ENCODE measurements at places on chromosomes 6 and 20.

- no peak for DNase-seq
Observed at GRCh38 chr6:143754204-143754603, 76.4 kb downstream of the PHACTR2 start.

DNA sequence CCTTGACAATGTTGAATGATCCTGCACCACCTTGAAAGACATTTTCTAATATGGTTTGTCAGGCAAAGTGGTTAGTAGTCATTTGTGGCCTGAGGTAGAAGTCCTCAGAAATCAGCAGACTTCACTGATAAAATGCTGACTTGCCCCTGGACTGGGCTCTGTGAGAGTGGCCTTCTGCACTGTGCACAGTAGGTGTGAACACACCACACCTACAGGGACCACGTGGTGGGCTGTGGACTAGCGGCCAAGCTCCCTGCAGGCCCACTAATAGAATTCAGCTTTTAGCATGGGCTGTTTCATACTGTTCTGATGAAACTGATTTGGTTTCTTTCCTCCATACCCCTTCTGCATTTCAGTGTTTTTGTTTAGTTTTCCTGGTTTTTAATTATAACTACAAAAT is 7.3 kb downstream of the BPHL start:
- DNase-seq: no peak

- no peak for DNase-seq
Observed at GRCh38 chr20:40641202-40641601, 47.8 kb downstream of the MAFB start.

- DNase-seq: no peak
Observed at GRCh38 chr6:23656255-23657194, 469.5 kb upstream of the NRSN1 start.

DNA sequence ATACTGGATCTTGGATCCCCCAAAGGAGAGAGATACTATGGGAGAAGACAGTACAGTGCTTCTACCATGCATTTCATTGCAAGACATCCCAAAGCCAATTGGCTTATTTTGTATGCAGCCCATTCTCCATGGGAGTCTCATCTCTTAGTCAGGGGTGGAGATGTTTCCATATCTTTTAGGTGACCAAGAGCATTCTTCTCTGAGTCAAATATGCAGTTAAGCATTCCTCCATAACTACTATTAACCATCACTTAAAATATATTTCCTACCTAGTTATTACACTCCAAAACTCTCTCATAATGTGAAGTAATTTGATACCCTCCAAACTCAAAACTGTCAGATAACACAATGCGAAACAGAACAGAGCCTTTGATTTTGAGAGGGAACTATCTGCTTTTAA is 542.6 kb downstream of the HDGFL1 start:
- no peak for DNase-seq

DNA sequence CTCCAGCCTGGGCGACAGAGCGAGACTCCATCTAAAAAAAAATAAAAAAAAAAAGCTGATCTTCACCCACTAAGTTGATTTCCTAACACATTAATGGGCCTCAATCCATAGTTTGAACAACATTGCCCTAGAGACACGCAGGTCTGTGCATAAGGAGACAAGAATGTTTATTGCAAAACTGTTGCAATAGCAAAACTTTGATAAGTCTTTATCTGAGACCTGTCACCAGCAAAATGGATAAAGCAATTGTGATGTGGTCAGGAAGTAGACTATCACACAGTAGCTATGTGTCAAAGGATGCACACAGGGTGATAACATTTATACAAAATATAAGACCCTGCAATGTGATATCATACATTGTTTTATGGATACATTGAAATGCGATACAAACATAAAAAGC is 4.2 kb upstream of the ITPR3 start:
- DNase-seq: no peak

- no peak for DNase-seq
Observed at GRCh38 chr6:157991067-157991432, 9.4 kb downstream of the SYNJ2 start.
